ENCODE measurements at places on chromosomes 5 and 9.

DNA sequence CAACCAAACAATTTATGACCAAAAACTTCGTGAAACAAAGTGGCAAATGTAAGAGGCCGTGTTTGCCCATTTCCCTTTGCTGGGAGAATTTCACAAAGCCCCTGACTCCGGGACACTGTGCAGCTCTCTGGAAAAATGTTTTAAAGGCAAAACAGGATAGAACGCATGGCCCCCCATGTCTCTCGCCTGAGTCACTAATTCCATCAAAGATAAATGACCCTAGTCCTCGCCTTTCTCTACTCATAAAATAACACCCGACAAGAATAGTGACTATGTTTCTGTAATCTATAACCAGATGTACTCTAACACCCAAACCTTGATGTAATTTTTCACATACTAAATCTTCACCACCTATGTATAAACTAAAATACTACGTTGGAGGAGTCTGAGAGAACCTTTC, 55.7 kb upstream of the SAP30L start:
- DNase-seq = no peak

DNA sequence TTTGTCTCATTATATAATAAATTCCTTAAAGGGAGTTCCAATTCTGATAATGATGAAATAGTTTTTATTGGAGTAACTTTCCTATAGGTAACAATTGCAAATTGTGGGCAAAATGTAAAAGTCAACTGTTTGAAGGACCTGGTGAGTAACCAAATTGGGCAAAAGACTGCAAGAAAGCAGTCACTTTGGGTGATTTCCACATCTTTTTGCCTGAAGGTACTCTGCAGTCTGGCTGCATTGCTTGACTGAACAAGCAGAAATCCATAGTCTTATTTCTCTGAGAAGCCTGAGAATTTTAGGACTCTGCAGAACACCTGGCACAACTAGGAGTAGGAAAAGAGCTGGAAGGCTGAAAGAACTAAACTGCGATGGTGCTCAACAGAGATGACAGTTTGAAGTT, 114.9 kb downstream of the HOMER1 start:
- no peak for DNase-seq

GRCh38 chr9:120386390-120387131, 193.4 kb downstream of the CDK5RAP2 start:
- DNase-seq = no peak

DNA sequence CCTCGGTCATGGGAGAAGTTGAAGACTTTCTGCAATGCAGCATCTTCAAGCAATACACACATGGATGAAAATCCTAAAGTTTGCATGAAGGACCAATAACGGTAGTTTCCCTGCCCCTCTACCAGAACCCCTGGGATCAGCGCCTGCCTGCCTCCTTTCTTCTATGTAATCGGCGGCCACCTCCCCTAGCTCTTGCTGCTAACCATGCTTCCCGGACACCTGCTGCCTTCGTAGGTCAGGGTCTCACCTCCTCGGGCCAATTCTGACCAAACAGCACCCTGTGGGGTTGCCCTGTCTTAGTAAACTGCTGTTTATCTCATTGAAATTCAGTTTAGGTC, 388 bp upstream of the MED10 start:
- no peak for DNase-seq

- DNase-seq = no peak
Observed at GRCh38 chr9:107969141-107969540, 479.6 kb upstream of the KLF4 start.

DNA sequence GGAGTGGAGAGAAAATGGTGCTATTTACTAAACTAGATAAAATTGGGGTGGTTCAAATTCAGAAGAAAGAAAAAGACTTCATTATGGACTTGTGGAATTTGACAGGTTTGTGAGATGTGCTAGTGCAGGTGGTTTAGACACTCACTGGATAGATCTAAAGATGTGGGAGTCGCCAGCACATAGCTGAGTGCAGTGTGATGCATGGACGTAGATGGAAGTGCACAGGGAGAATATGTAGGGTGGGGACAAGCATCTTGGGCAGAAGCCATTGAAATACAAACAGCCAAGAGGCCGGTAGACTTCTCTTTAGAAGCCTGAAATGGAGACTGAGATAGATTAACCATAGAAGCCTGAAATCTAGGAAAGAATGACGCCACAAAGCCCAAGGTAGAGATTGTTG, 10.7 kb downstream of the HAPLN1 start:
- DNase-seq = no peak

DNA sequence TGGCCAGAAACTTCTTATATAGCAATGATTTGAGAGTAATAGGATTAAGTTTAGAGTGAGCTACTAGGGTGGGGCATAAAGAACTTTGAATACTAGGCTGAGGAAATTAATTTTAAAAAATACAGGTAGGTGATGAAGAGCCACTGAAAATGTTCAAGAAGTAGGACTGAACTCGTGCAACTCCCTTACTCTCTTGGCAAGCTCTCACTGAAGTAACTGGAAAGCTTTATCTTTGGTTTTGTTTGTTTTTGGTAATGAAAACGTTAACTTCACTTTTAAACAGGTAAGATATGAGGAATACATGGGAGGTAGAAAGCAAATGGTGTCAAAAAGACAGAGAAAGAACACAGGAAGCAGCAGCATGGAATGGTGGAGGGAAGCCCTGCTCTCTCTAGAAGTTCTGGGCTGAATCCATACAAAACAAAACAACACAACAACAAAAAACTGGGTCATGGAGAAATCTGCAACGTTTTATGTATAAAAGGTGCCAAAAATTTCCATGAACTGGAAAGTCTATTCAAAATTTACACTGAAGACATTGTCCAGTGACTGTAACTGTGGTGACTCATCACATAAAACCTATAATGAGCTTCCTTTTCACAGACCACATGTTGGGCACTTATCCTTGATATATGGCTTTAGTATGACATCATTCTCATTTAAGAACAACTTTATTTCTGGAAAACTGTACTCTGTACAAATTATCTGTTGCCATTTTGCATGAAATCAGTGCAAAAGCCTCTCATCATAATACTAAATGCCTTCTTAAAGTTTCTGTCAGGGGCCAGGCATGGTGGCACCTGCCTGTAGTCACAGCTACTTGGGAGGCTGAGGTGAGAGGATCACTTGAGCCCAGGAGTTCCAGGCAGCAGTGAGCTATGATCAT, 91.2 kb upstream of the CHD1 start:
- no peak for DNase-seq

DNA sequence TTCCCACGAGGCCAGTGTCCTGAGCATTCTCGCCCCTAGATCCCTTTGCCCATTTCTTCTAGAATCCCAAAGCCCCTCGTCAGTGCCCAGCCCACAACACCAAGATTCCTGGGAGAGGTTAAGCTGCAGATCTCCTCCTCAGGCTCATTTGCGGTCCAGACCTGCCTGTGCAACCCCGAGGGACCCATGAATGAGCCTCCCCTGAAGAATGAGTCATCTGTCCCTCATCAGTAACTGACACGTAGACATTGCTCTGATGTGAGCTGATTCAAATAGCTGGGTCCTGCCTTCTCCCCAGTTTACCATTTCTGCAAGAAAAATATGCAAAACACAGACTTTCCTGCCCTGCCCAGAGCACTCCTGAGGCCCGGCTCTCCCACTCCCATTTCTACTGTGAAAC, 92.8 kb downstream of the ADCY2 start:
- no peak for DNase-seq

GRCh38 chr9:9924376-9924775, 688.4 kb downstream of the PTPRD start:
- DNase-seq = no peak

GRCh38 chr5:108124596-108124995, 257.3 kb downstream of the FBXL17 start:
- no peak for DNase-seq

- DNase-seq = no peak
Observed at GRCh38 chr5:67978171-67978570, 237.4 kb upstream of the PIK3R1 start.

- no peak for DNase-seq
Observed at GRCh38 chr5:77402796-77403195, 89.3 kb downstream of the WDR41 start.

GRCh38 chr9:31045810-31046209, 1338.6 kb upstream of the ACO1 start:
- DNase-seq = no peak

- no peak for DNase-seq
Observed at GRCh38 chr9:81631218-81631745, 58.1 kb downstream of the TLE1 start.

DNA sequence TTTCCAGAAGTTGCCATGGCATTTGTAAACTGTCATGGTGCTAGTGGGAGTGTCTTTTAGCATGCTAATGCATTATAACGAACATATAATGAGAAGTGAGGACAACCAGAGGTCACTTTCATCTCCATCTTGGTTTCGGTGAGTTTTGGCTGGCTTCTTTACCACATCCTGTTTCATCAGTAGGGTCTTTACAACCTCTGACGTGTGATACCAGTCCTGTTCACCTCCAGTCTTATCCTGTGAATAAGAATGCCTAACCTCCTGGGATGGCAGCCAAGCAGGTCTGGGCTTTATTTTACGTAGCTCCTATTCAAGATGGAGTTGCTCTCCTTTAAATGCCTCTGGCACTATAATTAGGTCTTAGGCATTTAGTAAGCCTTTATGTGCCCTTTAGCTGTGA, 20.4 kb upstream of the RFK start:
- no peak for DNase-seq

DNA sequence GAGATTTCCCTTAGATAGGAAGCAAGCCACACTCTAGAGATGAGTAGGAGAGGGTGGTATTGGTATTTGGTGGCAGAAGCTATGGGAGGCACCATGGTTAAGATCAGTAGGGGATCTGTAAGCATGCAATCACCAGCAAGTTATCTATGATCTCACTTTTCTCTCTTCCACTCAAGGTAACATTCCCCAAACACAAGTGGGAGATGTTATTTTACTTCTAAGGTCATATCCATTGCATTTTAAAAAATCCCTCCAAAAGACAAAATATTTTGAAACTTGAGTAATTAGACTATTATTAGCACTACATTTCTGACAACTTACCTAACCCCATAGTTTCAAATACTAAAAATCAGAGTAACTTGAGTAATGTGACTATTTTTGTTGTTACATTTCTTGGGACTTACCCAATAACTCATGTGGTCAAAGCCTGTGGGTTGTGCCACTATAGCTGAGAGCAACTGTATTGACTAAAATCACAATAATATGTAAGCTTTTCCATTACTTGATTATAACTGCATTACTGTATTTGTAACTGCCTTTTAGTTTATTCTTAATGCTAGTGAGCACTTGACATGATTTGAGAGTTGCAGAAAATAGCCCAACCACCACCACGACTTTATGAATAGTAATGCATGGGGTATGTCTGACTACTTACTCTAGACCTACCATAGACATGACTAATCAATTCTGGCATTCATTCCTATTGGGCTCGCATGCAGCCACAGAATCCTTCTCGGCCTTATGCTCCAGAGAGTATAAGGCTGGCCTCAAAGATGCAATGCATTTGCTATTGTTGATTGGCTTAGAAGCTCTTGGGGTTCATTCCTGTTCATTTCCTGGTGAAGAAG, 264.7 kb downstream of the TRIM32 start:
- no peak for DNase-seq

GRCh38 chr9:134701581-134702259, 60.1 kb downstream of the COL5A1 start:
- no peak for DNase-seq

- no peak for DNase-seq
Observed at GRCh38 chr5:151758141-151758429, 346 bp downstream of the ATOX1 start.

DNA sequence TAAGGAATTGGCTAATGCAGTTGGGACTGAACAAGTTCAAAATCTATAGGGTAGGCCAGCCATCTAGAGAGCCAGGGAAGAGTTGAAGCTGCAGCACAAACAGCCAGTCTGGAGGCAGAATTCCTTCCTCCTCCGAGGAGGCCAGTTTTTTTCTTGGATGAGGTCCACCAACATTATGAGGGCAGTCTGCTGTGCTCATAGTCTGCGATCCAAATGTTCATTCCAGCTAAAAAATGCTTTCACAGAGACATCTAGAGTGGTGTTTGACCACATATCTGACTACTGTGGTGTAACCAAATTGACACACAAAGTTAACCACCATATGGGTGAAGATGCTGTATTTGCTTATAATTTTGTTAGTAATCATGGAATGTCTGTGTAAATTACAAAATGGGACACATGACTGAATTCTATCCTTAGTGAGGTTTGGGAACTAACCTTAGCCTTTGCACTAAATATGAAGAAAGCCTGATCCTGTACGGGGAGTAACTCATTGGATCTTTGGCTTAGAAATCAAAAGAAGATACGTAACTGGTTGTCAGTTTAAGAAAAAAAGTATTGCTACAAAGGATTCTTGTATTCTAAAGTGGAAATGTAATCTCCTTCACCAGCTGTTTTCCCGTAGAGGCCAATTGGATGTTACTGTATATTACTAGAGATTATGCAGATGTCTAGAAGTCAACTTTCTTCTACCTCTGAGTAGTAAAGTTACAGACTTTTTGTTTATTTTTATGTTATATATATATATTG, 70.6 kb downstream of the SPIN1 start:
- peak; percentile 38 for DNase-seq

GRCh38 chr5:12330381-12330780, 426.1 kb upstream of the CTNND2 start:
- no peak for DNase-seq
